Activated naive CD8-positive, alpha-beta T cell treated with anti-CD3 and anti-CD28 coated beads, Interleukin-2, amount 10 ng/mL, durations not matched to agents 7 days and 5 days (primary cell): ENCODE measurements at places on chromosomes 1 and 21. TPM values are rescaled to one million over a fixed set of nuclear protein-coding genes. Genes with fewer than 3 reads are reported as not detected.

CACHD1 gene
- total RNA-seq = 0.82 TPM

C1orf87 gene
- total RNA-seq = not detected

SERPINC1 gene
- total RNA-seq = not detected

DNA sequence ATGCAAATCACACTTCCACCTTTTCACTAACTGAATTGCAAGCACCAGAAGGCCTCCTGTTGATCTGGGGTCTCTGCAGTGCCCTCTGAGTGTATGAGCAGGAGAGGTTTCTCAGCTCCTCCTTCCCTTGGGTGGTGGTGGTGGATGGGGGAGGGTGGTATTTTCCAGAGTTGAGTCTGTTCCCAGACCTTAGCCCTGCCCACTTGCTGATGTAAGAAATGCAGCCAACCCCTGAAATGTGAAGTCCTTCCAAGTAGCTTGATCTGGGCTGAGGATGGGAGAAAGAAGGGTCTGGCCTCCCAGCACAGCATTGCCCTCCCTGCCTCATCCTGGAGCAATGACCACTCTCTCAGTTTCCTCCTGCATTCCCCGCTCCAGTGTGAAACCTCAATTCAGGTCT is 6.3 kb upstream of the FOXD2 start:
- H3K4me1 ChIP-seq = peaks cover 33% of the 10 kb centered on the region
- no peak overlapping the region for H3K27ac ChIP-seq
- H3K36me3 ChIP-seq = peaks cover 17% of the 10 kb centered on the region
- no peak for DNase-seq
- H3K4me3 ChIP-seq = no peak overlapping the region
